Pancreas (tissue), 10 donors: ENCODE measurements at places on chromosomes 1 and 21.

- no peak overlapping the region for H3K27ac ChIP-seq
- H3K27me3 ChIP-seq: no peaks in the 10 kb centered on the region
- H3K36me3 ChIP-seq: no peaks in the 10 kb centered on the region
- no peak for DNase-seq
- no peak overlapping the region for H3K4me3 ChIP-seq
Measured at GRCh38 chr1:205287767-205288559, 33.6 kb downstream of the NUAK2 start.

- H3K36me3 ChIP-seq: peaks cover 24% of the 10 kb centered on the region
- no peak for DNase-seq
- H3K4me1 ChIP-seq: no peaks in the 10 kb centered on the region
- no peak overlapping the region for H3K27ac ChIP-seq
- no peaks in the 10 kb centered on the region for H3K27me3 ChIP-seq
- H3K4me3 ChIP-seq: no peak overlapping the region
Measured at GRCh38 chr1:230674581-230674980, 32.3 kb downstream of the COG2 start.

DNA sequence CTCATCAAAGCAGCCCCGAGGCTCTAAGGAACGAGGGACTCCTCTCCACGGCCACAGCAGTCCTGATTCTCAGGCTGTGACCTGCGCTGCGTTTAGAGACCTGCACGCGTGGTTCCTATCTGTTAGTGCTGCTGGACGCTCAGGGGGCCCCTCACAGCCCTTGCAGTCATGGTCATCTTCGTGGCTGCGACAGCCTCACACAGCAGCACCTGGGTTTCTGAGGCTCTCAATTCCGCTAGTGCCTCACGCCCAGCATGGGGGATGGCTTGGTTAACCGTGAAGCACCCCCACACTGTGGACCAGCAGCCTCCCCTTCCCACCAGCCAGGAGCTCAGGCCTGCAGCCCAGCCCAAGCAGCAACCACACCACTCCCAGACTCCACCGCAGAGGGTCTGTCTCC lies 7.8 kb downstream of the MORN1 start:
- no peak overlapping the region for H3K4me3 ChIP-seq
- no peaks in the 10 kb centered on the region for H3K27me3 ChIP-seq
- H3K36me3 ChIP-seq: no peaks in the 10 kb centered on the region
- H3K4me1 ChIP-seq: no peaks in the 10 kb centered on the region

GRCh38 chr1:17199267-17200044 lies 5.5 kb upstream of the PADI1 start:
- DNase-seq: no peak
- no peak overlapping the region for H3K27ac ChIP-seq
- no peaks in the 10 kb centered on the region for H3K27me3 ChIP-seq
- H3K36me3 ChIP-seq: no peaks in the 10 kb centered on the region
- H3K4me1 ChIP-seq: no peaks in the 10 kb centered on the region
